Temporal lobe (tissue), 4 donors: ENCODE measurements at places on chromosomes 5 and 9. TPM values are rescaled to one million over a fixed set of nuclear protein-coding genes. Genes with fewer than 3 reads are reported as not detected.

The PFN3 gene
- total RNA-seq, result 0.74 TPM

The FAM174A gene
- total RNA-seq, result 15.0 TPM

The NR3C1 gene
- total RNA-seq, result 11.1 TPM

The IFNA21 gene
- not detected for total RNA-seq

The PRRX2 gene
- 0.25 TPM for total RNA-seq

The MELK gene
- 3.9 TPM for total RNA-seq

The CEL gene
- total RNA-seq, result 0.49 TPM

The ZNG1A gene
- total RNA-seq, result 38.4 TPM

The TLE1 gene
- 28.8 TPM for total RNA-seq

The ARAP3 gene
- 4.7 TPM for total RNA-seq

The GPX3 gene
- total RNA-seq, result 29.7 TPM
